Stimulated activated CD8-positive, alpha-beta memory T cell treated with anti-CD3 and anti-CD28 coated beads, Interleukin-4, amount 100 ng/mL, for 4 hours (primary cell): ENCODE measurements at places on chromosomes 11 and 22.

DNA sequence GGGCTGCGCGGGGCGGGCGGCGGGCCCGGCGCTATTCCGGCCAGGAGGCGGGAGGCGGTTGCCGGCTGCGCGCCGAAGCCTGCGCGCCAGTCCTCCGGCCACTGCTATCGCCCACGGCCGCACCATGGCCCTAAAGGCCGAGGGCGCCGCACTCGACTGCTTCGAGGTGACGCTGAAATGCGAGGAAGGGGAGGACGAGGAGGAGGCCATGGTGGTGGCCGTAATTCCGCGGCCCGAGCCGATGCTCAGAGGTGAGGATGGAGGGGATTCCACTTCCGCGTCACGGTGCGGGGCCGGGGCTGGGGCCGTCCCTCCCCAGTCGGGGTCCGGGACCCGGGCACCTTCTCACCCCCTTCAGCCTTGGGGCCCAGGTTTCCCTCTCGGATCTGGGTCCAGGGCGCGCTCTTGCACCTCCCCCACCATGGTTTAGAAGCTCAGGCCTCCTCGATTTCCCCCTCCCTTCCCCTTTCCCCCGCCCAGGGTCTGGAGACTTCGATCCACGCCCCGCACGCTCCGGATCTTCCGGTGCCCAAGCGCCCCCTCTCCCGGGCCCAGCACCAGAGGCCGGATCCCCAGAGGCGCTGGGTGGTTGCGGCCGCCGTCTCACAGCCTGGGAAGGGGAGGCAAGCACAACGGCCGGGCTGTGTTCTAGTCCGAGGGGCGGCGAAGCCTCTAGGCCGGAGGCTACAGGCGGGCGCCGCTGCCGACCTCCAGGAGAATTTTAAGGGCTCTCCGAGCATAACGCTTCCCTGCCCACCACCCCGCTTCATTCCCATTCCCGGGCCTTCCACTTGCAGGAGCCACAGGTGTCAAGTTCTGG is 517 bp downstream of the SPINDOC start:
- DNase-seq, result no peak

DNA sequence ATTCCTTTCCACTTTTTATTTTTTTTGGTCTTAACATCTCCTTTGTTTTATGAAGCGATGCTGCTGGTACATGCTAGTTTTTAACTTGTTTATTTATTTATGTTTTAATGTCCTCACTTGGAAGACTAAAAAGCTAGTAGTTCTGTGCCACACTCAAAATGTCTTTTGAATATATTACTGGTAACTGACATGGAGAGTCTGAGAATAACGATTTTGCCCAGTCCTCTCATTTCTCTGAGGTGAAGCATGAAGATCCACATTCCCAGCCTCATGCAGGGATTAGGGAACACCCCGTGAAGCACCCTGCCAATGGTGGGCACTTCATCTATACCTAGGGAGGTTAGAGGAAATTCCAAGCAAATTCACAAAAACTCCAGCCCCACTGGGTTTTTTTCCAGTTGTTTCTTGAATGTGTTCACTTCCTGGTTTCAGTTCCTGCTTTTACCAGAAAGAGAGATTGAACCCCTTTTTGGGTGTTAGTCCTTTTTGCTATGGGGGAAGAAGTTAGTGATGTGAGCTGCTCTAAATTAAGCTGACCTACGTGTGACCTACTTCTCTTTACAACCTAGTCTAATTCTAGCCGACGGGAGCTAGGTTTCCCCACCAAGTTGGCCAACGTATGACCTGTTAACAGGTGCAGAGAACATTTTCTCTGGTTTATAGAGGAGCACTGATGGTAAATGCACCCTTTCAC is 106.1 kb downstream of the SLC1A2 start:
- no peak for DNase-seq

DNA sequence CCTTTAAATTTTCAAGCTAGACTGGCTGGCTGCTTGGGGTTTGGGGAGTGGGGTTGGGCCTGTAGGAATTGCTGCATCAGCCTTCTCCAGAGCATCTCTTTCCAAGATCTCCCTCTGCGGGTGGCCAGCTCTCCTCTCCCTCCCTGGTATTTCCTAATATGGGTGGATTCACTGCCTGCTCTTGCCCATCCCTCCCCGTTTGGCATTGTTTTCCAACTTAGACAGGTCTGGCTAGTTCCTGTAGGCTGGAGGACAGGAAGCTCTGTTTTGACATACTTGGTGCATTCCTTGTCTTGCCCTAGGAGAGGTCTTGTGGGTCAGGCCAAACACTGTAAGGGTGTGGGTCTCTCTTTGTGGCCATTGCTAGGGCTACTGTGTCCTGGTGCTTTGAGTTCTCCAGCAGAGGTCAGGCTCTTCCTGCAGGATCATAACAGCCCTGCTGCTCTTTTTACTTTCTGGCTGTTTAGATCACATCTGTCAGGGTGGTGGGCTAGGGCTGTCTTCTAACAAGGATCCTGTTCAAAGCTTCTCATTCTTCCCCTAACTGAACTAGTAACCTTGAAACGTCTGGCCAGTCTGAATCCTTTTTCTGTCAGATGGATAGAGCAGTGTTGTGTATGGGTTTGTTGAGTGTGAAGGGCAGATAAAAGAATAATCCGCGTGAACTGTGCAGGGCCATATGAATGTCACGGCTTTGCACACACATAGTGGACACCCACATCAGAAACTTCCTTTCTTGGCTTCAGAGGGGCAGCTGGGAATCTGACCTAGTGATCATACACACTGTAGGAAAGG is 18.3 kb upstream of the MICALL1 start:
- DNase-seq, result no peak

GRCh38 chr22:19844377-19845053 is 10.2 kb downstream of the GNB1L start:
- no peak for DNase-seq

DNA sequence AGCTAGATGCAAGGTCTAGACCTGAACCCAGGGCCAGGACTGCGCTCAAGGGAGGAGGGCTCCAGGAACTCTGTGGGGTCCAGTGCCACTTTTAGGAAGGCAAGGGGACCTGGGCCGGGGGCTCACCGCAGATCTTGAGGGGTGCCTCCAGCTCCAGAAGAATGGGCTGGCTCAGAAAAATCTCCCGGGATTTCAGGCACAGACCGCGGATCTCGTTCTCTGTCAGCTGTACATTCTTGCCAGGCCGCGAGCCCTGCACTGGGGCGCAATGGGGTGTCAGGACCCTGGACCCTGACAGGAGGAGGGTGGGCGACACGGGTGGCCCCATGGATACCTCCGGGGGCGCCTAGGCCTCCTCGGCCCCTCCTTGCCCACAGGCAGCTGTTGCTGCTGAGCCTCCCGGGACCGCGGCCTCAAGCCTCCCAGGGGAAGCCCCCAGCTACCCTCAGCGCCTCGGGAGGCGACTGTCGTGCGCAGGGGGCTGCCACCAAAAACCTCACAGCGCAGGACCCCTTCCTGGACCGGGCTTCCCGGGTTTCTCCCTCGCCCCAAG is 640 bp downstream of the PPP1CA start:
- no peak for DNase-seq

DNA sequence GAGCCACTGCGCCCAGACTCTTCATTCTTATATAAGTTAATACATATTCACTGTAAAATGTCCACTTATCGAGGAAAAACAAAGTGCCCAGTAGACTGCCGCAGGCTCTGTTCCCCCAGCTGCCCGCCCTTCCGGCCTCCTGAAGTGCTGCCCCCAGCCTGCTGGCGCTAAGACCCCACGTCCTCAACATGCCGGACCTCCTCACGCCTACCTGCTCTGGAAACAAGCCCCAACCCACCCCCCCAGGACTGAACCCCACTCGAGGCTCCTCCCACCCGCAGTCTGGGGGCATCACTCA is 1.1 kb downstream of the GATD1 start:
- DNase-seq, result no peak

- DNase-seq, result no peak
Measured at GRCh38 chr22:47190957-47191670, 428.7 kb downstream of the TBC1D22A start.

- no peak for DNase-seq
Measured at GRCh38 chr11:106939157-106939556, 79.1 kb downstream of the GUCY1A2 start.

GRCh38 chr11:47726878-47727514 is 11.8 kb upstream of the AGBL2 start:
- DNase-seq, result no peak

- no peak for DNase-seq
Measured at GRCh38 chr11:132559331-132560036, 972.8 kb downstream of the OPCML start.

DNA sequence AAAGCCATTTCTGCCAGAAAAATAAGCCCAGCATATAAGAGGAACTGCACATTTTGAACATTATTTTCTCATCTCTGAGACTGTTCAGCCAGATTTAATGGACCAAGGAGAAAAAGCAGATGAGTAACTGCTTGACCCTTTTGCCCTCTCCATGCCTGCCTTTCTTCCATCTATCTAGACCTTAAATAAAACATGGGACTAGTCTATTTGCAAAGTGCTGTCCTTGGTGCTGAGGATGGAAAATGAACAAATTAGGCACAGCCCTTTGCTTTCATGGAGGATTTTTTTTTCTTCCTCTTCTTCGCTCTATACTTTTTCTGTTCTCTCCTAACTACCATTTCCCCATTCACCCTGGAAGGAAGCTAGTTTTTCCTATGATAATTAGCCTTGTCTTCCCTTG is 361.3 kb downstream of the GRM5 start:
- DNase-seq, result no peak

- peak; percentile 64 for DNase-seq
Measured at GRCh38 chr22:41857155-41857859, 24.4 kb downstream of the SREBF2 start.

DNA sequence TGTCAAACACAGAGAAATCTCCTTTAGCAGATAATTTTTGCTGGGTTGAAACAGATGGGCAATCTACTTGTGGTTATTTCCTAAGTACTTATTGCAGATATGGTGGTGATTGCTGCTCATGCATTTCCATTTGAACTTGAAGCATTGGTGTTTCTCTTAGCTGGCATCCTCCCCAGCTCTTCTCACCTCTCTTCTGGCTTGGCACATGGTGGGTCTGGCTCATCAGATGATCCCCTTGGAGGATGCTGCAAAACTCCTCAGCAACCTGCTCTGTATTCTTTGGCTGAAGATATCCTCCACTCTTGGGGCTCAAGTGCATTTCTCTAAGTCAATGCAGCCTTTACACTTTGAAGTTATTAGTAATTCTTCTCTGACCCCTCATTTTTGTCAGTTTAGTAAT is 87.3 kb upstream of the MYO18B start:
- no peak for DNase-seq

GRCh38 chr11:83070731-83071566 is 748 bp downstream of the RAB30 start:
- no peak for DNase-seq

DNA sequence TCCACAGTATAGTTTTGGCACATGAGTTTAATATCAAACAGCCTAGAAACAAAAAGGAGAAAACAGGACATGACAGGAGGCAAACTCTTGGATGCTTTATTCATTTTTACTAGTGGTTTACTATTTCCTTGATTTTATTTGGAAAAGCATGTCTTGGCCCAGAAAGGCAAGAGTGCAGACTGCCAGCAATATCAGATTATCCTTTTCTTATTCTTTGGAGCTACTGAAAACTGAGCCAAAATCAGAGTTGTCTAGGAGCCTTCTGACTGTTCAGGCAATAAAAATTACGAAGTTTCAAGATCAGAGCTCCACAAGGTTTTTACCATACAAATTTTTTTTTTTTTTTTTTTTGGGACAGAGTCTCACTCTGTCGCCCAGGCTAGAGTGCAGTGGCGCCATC is 16.0 kb downstream of the CELF1 start:
- DNase-seq, result no peak

DNA sequence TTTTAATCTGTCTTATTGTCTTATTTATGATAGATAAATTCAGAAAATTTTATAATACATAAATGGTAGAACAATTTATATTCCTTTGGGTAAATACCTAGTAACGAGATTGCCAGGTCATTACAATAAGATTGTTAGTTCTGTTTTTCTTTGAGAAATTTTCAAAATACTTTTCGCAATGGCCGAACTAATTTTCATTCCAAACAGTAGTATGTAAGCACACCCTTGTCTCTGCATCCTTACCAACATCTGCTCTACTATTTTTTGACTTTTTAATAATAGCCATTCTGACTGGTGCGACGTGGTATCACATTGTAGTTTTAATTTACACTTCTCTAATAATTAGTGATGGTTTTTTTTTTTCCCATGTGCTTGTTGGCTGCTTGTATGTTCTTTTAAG is 351.4 kb upstream of the LUZP2 start:
- DNase-seq, result no peak

GRCh38 chr11:44822369-44822768 is 95.6 kb downstream of the TSPAN18 start:
- no peak for DNase-seq

DNA sequence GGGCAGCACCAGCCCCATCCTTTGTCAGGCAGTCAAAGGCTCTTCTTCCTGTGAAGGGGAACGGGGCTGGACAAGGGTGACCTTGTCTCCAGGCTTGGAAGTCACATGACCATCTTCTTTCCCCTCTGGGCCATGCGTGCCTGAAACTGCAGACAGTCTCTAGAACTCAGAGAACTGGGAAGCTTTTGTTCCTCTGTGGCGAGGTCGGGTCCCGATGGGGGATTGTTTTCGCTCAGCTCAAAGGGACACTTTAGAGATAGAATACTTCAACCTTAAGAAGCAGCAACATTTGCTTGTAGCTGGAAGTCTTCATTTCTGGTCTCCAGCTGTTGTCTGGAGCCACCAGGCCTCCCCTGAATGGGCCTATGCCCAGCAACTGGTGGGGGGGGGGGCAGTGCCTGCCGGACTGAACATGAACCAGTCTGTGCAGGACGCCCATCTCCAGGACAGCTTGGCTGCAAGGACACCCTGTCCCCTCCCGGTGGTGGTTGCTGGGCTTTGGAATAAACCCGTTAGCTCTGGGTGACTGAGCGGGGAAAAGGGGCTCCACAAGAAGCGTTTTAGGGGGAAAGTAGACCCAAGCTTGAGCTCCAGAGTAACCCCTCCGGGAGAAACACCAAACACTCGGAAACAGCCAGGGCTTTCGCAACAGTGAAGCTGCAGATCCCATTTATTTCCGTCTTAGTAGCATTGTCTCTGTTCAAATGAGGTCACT is 55.7 kb upstream of the EMID1 start:
- no peak for DNase-seq

- no peak for DNase-seq
Measured at GRCh38 chr22:36546092-36546804, 17.3 kb upstream of the EIF3D start.

DNA sequence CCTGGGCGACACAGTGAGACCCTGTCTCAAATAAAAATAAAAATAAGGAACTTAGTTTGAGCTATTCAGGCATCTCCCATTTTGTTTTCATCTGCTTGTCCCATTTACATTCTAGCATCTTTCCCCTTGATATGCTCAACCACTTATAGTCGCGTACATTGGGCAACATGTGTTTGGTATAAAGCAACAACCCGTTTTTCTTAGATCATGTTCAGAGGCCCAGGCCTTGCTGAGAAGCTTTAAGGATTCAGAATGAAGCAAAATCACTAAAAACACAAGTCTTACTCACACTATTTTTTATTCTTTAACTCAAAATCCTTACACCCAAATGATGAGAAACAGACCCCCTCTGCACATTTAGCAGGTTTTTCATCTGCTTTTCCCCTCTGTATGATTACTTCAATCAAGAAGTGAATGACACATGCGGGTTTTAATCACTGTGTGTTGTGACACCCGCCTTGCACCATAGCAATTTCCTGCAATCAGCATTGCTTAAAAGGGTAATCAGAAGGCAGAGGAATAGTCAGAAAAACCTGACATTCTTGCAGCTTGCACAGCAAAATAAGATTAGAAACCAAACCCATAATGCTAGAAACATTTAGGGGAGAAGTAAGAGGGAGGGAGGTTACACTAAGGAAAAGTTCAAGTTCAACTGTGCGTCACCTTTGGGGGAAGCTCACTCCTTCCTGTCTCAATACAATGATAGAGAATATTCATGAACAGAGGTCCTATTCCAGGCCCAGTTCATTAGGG is 25.9 kb downstream of the ALG9 start:
- DNase-seq, result no peak

- DNase-seq, result no peak
Measured at GRCh38 chr22:46582281-46582933, 37.8 kb upstream of the GRAMD4 start.
